Foreskin melanocyte (primary cell): ENCODE measurements at places on chromosomes 3 and 15.
A peak's percentile ranks its signal among the peaks of the same experiment; 100 is the strongest.

- DNase-seq, result no peak
These were observed 225.3 kb downstream of the XXYLT1 start for GRCh38 chr3:195045481-195046210.

- no peak for DNase-seq
These were observed 627 bp upstream of the PLS1 start for GRCh38 chr3:142595581-142595950.

DNA sequence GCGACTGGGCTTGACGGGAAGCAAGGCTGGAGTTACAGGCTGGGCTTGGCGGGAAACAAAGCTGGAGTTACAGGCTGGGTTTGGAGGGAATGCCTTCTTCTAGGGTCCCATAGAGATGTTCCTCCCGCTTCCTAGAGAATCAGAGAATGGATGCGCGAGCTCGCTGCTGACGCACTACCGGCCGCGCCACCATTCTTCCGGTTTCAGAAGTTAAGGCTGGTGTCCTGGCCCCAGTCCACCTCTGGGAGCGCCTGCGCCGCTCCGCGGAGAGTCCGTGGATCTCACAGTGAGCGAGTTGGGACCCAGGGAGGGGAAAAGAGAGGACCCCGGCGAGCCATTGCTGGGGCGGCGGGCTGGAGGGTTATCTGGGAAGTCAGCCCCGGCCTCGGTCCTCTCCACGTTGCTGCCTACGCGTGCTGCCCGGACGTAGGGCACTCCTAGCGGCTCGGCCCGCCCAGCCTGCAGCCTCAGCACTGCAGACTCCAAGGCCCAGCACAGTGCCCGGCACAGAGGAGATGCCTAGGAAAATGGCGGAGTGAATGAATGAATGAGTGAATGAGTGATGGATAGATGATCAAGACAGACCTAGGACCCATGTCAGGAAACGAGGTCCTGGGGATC is at the start of gene ZNF502:
Gene ZNF502 (plus strand): TSS at position 206 of the 621 bp plus-strand sequence. CDS start 7,602 bp downstream, outside the sequence.
- DNase-seq, result peak; percentile 69

DNA sequence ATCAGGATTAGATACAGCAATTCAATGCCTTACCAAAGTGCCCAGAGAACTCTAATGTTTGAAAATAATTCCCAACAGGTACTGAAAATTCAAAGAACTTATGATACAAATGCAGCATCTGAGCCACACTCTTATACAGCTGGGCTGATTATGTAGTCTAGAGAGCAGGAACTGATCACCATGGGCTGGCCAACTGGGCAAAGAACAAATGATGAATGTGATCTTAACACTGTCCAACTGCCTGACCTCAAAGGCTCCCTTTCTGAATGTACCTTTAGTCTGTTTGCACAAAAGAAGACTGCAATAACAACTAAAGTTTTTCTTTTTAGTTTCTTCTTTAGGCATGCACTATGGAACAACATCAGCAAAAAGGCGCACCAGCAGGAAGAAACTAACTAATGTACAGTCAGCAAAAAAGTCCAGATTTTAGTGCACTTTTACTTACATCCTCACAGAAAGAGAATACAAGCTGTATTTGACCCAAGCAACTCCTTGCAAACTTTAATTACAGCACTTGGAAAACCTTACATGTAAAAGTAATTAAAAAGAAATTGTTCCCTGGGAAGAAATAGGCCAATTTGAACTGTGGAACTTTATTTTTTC is 1095.1 kb downstream of the IGSF11 start:
- no peak for DNase-seq

GRCh38 chr3:133895208-133896001 is at the start of gene RAB6B:
TSS of gene RAB6B (minus strand) at chr3:133895882. CDS start at chr3:133895466, 416 bp downstream.
- DNase-seq, result peak; percentile 8

- DNase-seq, result no peak
These were observed 7.2 kb upstream of the OTOL1 start for GRCh38 chr3:161489395-161489794.

DNA sequence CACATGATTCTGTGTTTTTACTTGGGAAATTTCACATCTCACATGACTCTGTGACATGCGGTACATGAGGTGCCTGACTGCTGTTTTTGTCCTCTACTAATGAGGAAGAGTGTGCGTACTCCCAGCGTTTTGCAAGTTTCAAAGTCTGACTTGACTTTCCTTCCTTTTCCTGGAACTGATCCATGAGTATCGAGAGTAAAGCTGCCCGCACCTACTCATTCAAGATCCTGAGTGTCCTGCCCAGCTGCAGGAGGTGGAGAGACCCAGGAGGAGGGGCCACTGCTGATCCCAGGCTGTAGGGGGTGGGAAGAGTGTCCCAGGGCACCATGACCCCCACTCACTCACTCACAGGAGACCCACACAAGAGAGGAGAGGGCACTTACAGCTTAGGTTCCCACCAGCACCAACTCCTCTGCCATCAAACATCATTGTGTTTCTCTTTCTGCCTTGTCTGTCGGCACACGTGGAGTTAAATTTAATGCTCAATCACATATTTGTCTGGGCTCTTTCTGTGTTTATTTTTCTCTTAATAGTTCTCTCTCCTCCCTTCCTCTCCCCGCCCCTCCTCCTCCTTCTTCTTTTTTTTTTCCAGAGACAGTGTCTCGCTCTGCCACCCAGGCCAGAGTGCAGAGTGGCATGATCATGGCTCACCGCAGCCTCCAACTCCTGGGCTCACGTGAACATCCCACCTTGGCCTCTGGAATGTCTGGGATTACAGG is 1.4 kb downstream of the CCR5AS start:
- no peak for DNase-seq

GRCh38 chr15:99441871-99442251 is 123.9 kb upstream of the MEF2A start:
- no peak for DNase-seq

DNA sequence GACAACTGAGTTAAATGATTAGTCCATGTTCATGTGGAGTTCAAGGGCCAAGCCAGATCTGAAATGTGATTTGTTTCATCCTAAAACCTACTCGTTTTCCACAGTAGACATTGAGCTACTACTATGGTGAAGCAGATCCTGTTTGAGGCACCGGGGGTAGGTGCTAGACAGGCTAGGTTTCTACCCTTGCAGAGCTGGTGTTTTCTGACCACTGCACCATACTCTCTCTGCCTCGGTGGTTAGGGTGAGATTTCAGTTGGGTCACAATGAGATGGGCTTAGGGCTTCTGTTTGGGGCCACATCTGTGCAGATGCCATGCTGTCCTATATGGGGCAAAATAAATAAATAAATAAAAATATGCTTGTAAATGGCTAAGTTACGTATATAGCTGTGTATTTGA is 99.3 kb downstream of the OXNAD1 start:
- DNase-seq, result no peak

DNA sequence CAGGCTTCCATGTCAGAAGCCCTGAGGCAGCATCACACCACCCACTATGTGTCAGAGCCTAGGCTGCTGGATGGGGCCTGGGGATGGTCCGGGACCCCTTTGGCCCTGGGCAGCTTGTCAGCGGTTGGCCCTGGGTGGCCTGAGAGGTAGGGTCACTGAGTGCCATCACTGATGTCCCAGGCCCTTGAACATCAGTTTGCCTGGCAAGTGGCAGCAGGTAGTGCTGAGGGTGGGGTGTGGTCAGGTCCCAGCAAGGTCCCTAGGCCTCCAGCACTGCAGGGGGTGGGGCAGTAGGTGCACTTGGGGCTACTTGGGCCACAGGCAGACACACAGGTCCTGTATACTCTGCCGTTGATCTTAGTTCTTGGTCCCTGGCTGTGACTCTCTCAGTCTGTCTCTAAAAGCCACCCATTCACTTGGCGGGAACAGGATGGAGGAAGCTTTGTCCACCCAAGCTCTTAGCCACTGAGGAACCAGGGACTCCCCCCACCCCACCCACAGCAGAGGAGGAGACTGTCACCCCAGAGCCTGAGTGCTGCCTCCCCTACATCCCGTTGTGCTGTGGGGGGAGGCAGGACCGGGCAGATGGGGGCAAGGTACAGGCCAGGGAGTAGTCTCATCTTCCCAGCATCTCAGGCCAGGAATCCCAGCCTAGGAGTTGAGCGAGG is 5.8 kb downstream of the GNAI2 start:
- DNase-seq, result no peak

- DNase-seq, result no peak
These were observed 5.8 kb downstream of the ZNF80 start for GRCh38 chr3:114231616-114232015.

GRCh38 chr15:22891426-22892210 is 53.2 kb downstream of the NIPA2 start:
- DNase-seq, result no peak

- DNase-seq, result peak; percentile 82
These were observed 168.0 kb upstream of the CTDSPL start for GRCh38 chr3:37693511-37694283.

DNA sequence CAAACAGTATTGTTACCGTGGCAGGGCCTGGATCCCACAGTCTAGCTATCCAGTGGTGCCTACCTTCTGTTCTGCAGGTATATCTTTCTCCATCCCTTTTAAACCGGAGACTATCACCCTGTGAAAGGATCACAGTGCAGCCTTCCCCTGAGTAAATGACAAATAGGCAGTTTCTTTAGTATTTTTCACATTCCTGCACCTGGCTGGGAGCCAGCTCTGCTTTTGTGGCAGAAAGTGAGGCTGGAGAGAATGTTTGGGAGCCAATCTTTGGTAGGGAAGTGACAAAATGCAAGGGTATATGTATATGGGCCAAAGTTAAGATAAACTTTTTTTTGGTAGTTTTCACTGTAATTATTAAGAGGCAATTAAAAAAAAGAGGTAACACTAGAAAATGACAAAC is 54.8 kb downstream of the ARHGEF26 start:
- no peak for DNase-seq

DNA sequence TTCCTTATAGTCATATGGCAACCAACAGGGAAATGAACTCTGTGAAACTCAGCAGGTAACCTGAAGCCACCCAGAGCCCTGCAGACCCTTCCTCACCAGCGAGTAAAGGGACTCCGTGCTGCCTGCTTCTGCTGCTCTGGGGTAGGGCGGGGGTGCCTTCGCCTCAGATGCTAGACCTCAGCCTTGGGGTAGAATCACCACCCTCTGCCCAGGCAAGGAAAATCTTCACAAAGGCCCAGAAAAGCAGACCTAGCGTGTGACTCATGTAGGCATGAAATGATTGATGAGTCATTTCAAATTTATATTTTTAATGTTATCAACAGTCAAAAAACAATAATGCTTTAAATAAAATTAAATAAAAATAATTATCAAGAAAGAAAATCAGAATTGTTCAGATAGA is 6.6 kb downstream of the STIMATE start:
- no peak for DNase-seq

- DNase-seq, result no peak
These were observed 7.8 kb downstream of the SPG21 start for GRCh38 chr15:64981812-64982431.

DNA sequence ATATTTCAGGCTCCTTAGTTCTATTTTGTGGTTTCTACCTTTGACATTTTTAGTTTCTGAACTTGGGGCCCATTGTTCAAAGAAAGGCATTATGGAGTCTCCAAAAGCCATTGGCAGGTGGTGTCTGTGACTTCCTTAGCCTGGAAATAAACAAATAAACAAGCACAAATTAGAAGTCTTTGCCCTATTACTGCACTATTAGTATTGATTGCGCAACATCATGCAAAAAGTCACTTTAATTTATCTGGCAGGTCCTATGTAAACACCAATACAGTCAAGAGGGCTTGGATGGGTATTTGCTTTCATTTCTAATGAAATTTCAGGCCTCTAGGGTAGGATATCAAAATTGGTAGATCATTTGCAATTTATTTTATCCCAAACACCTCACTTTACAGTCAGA is 85.6 kb downstream of the LPP start:
- DNase-seq, result no peak

GRCh38 chr3:188486126-188486525 is 332.2 kb downstream of the LPP start:
- peak; percentile 42 for DNase-seq

DNA sequence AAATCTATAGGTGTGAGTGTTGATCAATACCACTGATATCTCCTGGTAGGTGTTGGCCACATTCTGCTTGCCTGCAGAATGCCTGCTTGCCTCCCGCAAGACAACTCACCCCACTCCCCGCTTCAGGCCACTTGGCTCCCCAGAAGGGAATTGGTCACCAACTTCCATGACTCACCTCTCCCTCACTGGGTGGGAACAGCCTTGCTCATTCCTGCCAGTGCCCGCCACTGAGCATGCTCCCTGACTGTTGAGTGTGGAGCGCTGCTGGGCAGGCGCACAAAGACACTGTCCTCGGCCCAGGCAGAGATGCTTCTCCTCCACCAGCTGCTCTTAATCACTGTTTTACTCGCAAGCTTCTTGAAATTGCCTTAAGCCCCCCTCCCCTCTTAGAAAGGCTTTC is 57.3 kb upstream of the PPP2R3A start:
- DNase-seq, result no peak

- DNase-seq, result no peak
These were observed 157.3 kb downstream of the WNT5A start for GRCh38 chr3:55329849-55330248.

DNA sequence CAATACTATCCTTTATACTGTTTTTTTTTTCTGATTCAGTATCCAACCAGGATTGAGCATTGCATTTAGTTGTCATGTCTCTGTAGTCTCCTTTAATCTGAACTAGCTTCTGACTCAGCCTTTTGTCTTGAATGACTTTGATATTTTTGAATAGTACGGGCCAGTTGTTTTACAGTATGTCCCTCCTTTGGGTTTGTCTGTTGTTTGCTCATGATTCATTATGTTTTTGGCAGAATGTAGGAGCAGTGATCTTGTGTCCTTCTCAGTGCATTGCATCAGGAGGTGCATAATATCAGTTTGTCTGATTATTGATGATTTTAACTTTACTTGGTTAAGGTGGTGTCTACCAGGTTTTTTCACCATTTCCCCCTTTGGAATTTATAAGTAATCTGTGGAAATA is 20.5 kb downstream of the EXOG start:
- DNase-seq, result no peak

- DNase-seq, result no peak
These were observed 53.8 kb downstream of the TMED3 start for GRCh38 chr15:79364571-79365240.

DNA sequence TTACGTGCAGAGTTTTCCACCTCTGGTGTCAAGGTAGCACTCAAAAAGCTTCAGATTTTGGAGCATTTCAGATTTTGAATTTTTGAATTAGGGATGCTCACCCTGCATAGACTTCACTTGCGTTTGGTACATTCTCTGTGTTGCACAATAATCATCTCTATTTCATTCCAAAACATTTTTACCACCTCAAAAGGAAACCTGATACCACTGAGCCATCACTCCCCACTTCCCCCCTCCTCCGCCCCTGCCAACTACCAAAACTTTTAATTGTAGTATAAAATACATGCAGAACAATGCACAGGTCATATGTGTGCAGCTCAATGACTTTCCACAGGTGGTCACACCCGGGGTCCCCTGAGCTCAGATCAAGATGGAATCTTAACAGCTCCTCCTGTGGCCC is 208.8 kb downstream of the SV2B start:
- DNase-seq, result no peak

- peak; percentile 44 for DNase-seq
These were observed 26.3 kb upstream of the MTHFS start for GRCh38 chr15:79923079-79923514.

DNA sequence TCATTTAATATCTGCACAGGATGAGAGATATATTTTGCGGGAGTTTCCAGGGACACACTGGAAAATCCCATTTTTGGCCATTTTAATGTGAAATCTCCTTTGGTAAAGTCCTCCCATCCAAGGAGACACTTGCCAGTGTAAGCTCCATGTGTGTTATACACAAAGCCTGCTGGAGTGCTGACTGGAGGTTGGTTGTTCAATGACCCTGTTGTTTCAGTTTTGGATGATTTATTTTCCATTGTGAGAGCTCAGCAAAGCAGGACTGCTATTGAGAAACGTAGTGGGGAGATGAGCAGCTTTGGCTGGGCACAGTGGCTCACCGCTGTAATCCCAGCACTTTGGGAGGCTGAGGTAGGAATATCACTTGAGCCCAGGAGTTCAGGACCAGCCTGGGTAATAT is 127.7 kb downstream of the NUP210 start:
- DNase-seq, result no peak
